ENCODE measurements at places on chromosomes 2 and 18.
A peak's percentile ranks its signal among the peaks of the same experiment; 100 is the strongest.

- DNase-seq: peak; percentile 70
Measured at GRCh38 chr18:74351354-74351753, 35.7 kb downstream of the C18orf63 start.

- DNase-seq: peak; percentile 27
Measured at GRCh38 chr2:182101263-182101662, 115.6 kb downstream of the PPP1R1C start.

DNA sequence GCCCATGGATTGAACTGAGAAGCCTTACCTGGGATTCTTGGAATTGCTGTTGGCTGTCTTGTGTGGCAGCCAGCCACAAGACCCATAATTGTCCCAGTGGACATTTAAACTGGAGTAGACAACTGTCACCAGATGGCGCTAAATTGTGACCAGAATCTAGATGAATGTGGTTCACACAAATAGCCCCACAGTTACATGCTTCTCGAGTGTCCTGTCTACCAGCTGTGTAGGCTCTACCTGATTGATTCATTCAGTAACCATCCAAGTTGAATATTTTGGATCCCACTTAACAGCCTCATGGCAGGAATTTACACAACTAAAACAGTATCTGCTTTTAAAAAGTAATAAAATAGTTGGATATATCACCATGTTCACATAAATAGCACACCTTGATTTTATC, 73.2 kb downstream of the MAP4K4 start:
- DNase-seq: peak; percentile 57

- DNase-seq: no peak
Measured at GRCh38 chr2:9707008-9707407, 76.2 kb upstream of the YWHAQ start.

DNA sequence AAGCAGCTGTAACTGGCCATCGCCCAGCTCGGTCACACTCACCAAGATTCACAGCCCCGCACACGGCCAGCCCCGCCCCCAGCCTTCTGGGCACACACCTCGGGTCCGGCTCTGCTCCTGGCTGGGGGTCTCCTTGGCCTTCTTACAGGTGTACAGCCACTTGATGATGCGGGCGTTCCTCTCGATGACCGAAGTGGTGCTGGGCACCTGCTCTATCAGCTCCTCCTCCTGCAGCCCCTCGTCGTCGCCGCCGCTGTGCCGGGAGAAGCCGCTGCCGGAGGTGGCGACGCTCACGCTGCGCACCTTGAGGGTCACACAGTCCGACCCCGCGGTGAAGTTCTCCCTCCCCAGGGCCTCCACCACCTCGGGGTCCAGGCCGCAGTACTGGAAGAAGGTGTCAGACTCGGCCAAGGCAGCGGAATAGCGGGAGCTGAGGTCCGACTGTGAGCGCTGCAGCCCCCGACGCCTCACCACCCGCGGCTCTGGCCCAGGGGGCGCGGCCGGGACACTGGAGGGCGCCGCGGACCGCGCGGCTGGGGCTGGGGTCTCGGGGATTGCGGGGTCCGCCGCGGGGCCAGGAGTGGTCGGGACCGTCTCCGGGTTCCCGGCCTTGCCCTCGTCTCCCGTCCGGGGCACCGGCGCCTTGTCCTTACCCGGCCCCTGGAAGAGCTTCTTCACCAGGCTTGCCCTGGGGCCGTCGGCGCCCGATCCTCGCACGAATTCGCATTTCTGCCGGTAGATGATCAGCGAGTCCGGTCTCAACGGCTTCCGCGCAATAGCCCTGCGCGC, 769 bp downstream of the FAM110C start:
- no peak for DNase-seq

GRCh38 chr18:7830468-7830867, 263.4 kb downstream of the PTPRM start:
- peak; percentile 68 for DNase-seq

DNA sequence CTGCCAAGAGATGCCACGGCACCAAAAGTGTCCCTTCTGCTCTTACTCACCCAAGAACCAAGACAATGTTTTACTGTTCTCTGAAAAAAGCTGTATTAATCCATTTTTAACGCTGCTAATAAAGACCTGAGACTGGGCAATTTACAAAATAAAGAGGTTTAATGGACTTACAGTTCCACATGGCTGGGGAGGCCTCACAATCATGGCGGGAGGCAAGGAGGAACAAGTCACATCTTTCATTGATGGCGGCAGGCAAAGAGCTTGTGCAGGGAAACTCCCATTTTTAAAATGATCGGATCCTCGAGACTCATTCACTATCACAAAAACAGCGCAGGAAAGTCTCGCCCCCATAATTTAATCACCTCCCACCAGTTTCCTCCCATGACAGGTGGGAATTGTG, 1.9 kb upstream of the STAT1 start:
- no peak for DNase-seq

GRCh38 chr18:58659691-58660090, 11.6 kb upstream of the MALT1 start:
- no peak for DNase-seq

DNA sequence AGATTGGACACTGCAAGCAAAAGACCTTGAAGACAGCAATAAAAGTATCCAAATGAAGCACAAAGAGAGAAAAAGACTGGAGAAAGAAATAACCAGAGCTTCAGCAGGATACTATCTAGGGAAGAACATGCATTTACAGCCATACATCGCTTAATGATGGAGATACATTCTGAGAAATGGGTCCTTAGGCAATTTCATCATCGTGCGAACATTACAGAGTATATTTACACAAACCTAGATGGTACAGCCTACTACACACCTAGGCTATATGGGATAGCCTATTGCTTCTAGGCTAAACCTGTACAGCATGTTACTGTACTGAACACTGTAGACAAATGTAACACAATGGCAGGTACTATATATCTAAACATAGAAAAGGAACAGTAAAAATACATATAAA, 11.9 kb downstream of the OLA1 start:
- DNase-seq: no peak

- DNase-seq: no peak
Measured at GRCh38 chr2:54240515-54241469, 15.2 kb downstream of the TSPYL6 start.

- no peak for DNase-seq
Measured at GRCh38 chr2:239398521-239398921, 2.3 kb downstream of the HDAC4 start.

DNA sequence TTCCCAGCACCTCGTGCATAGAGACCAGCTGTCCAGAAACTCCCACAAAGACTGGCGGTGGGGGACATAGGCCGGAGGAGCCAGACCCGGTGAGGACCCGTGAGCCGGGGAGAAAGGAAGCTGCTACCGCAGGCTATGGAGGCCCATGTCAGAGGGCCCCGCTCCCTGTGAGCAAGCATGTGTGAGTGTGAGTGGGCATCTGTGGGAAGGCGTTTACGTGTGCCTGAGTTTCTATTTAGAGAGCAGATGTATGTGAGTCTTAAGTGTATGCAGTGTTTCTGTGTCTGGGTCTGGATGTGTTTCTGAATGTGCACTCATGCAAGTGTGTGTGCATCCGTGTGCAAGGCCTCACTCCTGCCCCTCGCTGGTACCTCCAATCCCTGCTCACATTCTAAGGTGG, 187.8 kb upstream of the RAB6C start:
- DNase-seq: no peak

DNA sequence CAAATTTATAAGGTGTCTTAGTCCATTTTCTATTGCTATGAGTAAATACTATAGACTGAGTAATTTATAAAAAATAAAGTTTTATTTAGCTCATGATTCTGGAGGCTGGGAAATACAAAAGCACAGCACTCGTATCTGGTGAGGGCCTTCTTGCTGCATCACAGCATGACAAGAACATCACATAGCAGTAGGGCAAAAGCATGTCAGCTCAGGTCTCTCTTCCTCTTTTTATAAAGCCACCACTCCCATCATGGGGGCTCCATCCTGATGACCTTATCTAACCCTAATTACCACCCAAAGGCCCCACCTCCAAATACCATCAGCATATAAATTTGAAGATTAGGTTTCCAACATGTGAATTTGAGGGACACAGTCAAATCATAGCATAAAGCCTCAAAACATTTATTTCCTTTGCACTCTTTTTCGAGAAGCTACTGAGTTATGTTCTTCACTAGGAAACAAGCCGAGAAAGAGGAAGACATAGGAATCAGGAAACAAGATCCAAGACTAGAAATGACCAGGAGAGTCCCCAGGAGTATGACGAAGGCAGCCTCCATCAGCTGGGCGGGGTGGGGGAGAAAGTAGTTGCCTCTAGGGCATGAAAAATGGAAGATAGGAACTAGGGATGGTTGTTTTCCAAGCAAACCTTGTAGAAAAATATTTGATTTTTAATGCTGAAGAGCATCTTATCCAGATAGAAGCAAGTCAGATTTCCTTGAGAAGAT, 24.1 kb upstream of the NABP1 start:
- DNase-seq: no peak

DNA sequence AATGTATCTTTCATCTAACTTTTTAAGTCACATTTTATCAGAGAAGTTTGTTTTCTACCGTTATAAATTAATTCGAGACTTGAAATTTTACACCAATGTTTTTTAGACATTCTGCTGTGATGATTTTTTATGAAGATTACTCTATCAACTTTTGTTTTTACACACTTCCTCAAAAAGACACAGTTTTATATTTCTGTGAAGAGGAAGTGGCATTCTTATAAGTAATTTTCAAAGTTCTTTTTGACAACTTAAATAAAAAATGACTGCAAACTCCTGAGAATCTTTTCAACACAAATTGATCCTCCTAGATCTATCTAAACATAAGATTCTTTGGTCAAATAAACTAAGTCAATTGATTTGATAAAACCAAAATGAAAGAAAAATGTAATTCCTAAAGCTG, 13.7 kb downstream of the ANKRD44 start:
- no peak for DNase-seq

DNA sequence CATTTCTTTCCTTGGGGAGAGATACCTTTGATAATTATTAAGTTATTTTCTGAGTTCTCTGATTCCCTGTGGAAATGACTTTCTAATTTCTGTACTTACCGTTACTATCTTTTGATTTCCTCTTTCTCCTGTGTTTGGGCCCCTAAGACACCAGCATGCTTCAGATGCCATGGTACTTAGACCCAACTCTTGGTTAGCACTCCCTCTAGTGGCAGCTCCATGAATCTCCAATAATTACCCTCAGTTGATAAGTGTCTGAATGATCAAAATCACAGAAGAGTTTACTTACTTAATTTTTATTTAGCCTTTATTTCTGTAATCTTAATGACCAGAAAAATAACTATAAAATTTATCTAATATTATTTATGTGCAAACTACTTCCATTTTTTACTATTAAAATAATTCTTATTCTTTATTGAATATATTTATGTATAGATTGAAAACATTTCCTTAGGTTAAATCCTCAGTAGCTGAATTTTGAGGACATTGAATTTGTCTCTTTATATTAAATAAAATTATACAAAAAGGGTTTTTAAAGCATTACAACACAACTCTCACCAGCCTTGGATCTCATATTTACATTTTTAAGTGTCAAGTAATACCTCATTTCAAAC, 300.4 kb downstream of the KCNS3 start:
- DNase-seq: peak; percentile 68

- no peak for DNase-seq
Measured at GRCh38 chr18:25825056-25825455, 265.4 kb downstream of the SS18 start.

DNA sequence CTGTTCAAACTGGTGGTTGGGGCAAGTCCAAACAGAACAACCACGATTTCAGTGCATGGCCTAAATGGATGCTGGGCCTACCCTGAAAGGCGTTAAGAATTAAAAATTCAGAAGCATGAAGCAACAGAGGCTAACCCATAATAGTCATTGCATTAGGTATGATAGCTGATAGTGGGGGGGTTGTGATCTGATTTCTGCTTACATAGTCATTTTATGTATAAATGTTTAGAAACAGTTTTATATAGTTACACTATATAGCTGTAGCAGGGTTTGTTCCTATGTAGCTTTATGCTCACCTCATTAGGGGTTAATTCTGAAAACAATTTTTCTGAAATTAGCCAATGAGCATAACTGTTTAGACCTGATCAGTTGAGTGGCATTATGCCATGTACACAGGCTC, 9.6 kb downstream of the TAF1B start:
- DNase-seq: peak; percentile 26

- DNase-seq: peak; percentile 55
Measured at GRCh38 chr2:224284134-224284946, 117.6 kb downstream of the FAM124B start.

DNA sequence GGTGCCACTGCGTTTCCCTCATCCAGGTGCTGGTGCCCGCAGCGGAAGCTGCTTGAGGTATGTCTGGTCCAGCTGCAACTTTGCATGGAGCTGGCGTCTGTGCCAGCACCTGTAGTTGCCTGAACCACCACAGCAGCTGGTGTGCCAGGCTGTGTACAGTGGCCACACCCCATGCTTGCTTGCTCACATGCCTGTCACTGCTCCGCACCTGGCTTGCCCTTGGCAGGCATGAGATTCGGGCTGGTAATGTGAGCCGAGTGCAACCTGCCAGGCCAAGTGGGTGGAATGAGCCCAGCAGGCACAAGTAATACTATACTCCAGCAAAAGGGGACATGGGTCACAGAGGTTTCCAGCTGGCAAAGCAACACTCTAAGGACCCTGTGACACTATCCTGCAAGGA, 1123.3 kb upstream of the ACVR2A start:
- peak; percentile 72 for DNase-seq

DNA sequence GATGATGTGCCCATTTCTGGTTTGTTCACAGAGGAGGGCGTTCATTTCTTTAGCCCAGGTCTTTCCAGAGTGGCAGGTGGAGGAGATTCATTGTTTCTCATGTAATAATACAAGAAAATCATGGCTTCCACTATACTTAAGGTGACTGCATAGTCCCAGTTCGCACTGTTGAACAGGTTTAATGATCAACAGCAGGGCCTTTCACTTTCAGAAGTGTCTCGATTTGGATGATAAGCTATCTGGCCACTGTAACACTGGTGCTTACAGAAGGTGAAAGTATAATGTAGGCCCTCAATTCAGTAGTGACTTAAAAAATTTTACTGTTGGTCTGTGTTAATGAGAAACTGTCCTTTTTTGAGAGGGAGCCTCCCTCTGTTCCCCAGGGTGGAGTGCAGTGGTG, 1.4 kb downstream of the RMC1 start:
- no peak for DNase-seq

GRCh38 chr18:12884406-12885323, 628 bp upstream of the PTPN2 start:
- DNase-seq: peak; percentile 21

DNA sequence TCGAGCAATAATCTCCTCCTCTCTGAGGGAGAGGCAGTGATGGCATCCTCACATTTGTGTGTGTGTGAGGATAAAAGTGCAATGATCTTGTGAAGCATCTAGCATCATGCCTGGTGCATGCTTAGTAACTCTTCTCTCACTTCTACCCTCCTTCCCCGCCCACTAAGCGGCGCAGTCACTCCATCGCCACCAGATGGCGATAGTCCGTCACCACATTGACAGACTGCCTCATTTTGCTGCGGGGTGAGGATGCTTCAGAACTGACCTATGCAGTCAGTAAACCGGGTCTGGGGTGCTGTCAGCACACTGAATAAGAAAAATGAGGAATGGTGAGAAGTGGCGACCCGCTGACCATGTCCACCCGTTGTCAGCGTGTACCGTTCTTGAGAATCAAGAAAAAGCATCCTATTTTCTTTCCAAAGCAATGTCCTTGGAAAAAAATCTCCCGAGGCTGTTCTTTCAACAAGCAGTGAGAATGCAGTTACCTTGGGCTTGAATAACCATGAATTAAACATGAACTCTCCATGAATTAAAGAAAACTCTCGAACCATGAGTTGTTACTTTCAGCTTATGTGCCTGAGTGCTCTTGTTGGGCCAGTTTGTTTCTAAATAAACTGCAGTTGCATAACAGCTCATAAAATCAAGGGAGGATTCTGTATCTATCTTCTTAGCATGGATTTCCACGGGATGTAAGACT, 37.3 kb upstream of the TMEM177 start:
- DNase-seq: peak; percentile 68

- no peak for DNase-seq
Measured at GRCh38 chr2:176504440-176504839, 235.2 kb downstream of the MTX2 start.

Data from bronchial epithelial cell (primary cell).